ENCODE measurements at places on chromosomes 13 and 19.
A peak's percentile ranks its signal among the peaks of the same experiment; 100 is the strongest.

DNA sequence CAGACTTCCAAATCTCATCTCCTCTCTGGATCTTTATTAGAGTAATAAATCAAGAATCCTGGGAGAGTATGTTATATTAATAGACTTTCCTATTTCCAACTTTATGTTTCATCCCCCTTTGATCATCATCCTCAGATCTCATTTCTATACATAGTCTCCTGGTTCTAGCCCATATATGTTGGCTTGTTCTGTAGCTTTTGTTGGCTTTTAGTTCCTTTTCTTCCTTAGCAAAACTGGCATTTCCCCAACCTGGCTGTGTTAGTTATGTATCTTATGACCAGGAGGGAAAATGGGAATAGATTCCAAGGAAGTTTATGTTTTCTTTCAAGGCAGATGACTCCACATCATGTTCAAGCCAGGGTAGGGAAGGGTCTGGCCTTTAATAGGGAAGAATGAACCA lies 2464.5 kb downstream of the PCDH9 start:
- DNase-seq, result no peak
- H3K4me1 ChIP-seq, result no peaks in the 10 kb centered on the region
- H3K4me3 ChIP-seq, result no peak overlapping the region
- no peak overlapping the region for H3K27ac ChIP-seq
- no peaks in the 10 kb centered on the region for H3K27me3 ChIP-seq
- no peaks in the 10 kb centered on the region for H3K36me3 ChIP-seq

DNA sequence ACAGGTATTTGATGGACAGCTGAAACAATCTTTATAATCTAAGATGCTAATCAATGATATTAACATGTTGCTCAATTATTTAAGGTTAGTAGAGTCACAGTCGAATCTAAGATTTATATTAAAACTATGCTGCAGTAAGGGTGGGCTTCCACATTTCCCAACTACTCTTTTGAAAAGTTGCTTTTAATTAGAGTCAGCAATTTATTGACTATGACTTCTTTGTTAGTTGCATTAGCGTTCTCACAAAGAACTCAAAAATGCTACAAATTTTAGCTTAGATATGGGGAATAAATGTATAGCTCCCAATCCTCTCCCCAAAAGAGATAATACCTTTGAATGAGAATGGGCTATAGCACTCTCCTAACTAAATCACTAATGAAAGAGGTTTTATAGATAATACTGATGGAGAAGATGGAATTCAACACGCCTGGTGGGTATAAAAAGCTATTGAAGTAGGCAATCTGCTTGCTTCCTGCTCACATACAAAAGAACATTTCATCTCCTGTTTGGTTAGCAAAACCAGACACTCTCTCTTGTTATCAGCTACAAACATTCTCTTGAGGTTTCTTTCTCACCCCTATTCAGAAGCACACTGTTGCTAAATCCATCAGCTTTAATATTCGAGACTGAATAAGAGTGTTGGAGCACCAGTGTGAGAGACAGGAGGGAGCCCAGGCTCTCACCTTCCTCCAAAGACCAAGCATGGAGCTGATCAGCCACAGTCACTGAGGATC lies 2.4 kb upstream of the FLT1 start:
- no peak overlapping the region for H3K4me3 ChIP-seq
- H3K4me1 ChIP-seq, result no peaks in the 10 kb centered on the region
- peaks cover 73% of the 10 kb centered on the region for H3K27me3 ChIP-seq
- no peaks in the 10 kb centered on the region for H3K36me3 ChIP-seq
- no peak overlapping the region for H3K27ac ChIP-seq
- no peak for DNase-seq

GRCh38 chr19:51099047-51099382 lies 9.2 kb downstream of the CTU1 start:
- H3K27me3 ChIP-seq, result no peaks in the 10 kb centered on the region
- no peak for DNase-seq
- no peaks in the 10 kb centered on the region for H3K4me1 ChIP-seq

DNA sequence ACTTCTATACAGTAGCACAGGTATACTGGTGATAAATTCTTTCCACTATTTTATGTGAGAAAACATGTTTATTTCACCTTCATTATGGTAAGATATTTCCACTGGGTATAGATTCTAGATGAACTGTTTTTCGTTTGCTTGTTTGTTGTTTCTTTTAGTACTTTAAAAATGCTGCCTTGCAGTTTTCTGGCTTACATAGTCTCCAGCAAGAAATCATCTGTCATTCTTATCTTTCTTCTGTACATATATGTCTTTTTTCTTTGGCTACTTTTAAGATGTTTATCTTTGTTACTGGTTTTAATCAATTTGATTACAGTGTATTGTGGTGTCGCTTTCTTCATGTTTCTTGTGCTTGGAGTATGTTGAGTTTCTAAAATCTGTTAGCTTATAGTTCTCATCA lies 333.3 kb upstream of the HTR2A start:
- H3K36me3 ChIP-seq, result no peaks in the 10 kb centered on the region
- H3K27me3 ChIP-seq, result no peaks in the 10 kb centered on the region
- H3K27ac ChIP-seq, result no peak overlapping the region
- H3K4me1 ChIP-seq, result no peaks in the 10 kb centered on the region

DNA sequence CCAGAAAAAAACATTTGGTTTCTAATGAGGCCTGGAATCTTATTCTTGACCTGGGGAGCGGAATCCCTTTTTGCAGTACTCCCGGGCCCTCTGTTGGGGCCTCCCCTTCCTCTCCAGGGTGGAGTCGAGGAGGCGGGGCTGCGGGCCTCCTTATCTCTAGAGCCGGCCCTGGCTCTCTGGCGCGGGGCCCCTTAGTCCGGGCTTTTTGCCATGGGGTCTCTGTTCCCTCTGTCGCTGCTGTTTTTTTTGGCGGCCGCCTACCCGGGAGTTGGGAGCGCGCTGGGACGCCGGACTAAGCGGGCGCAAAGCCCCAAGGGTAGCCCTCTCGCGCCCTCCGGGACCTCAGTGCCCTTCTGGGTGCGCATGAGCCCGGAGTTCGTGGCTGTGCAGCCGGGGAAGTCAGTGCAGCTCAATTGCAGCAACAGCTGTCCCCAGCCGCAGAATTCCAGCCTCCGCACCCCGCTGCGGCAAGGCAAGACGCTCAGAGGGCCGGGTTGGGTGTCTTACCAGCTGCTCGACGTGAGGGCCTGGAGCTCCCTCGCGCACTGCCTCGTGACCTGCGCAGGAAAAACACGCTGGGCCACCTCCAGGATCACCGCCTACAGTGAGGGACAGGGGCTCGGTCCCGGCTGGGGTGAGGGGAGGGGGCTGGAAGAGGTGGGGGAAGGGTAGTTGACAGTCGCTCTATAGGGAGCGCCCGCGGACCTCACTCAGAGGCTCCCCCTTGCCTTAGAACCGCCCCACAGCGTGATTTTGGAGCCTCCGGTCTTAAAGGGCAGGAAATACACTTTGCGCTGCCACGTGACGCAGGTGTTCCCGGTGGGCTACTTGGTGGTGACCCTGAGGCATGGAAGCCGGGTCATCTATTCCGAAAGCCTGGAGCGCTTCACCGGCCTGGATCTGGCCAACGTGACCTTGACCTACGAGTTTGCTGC lies at the start of gene ICAM4:
TSS of gene ICAM4 (plus strand) at position 153 of the 935 bp plus-strand sequence. CDS start at position 211, 58 bp downstream.
- no peak within 1 kb of the TSS for H3K4me3 ChIP-seq
- no peak for DNase-seq
- peaks cover 9% of the 10 kb centered on the region for H3K36me3 ChIP-seq
- no peaks in the 10 kb centered on the region for H3K27me3 ChIP-seq
- H3K4me1 ChIP-seq, result peaks cover 36% of the 10 kb centered on the region

DNA sequence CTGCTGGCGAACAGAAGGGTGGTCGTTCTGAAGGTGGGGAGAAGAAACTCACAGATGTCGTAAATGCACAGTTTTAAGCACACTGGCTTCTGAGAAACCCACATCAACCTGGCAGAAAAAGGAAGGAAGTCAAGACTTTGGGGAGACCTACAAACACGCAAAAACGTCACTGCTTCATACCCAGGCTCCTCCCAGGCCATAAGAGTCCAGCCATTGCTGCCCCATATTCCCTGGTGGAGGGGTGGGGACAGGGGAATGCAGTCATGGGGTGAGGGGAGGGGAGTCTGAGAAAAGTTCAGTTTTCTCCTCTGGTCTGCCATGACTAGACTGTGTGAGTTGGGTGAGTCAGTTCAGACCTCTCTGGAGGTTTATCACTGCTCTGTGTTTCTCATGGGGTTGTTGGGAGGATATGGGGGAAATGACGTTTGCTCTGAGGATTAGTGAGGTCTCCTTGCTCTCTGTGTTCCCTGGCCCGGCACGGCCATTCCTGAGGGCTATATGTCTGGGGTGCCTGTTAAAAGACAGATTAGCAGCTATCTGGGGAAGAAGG lies 139.0 kb downstream of the FLT1 start:
- H3K36me3 ChIP-seq, result no peaks in the 10 kb centered on the region
- H3K27me3 ChIP-seq, result peaks cover 81% of the 10 kb centered on the region
- DNase-seq, result no peak
- H3K4me3 ChIP-seq, result no peak overlapping the region

DNA sequence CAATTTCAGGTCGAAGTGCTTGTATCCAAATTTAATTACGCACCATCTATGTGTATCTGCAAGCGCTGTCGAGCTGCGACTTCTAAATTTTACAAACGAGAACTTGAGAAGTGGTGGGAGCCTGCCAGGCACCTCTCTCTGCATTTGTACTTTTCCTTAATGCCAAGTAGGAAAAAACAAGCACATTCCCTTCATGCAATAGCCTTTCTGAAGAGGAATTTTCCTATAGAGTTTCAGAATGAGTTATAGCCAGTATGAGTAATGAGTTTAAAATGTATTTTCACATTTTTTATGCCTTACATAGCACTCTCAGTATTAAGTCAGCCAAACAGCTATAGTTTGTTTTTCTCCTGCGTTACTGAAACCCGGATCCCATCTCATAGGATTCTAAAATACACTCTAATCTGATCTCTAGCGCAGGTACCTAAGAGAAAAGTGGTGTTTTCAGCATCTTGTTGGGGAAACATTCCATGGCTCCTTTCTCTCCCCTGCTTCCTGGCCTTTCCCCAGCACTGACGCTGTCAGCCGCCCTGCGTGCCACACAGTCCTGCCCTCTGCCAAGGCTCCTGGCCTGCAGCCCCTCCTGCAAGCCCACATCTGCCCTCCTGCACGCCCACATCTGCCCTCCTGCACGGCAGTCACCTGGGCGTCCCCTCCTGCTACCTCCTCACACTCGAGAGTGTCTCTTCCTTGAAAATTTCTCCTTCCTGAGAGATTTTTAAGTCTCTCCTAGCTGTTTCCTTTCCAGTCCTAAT lies 526.9 kb downstream of the MYO16 start:
- peak overlapping the region; percentile 96 for H3K27ac ChIP-seq
- no peaks in the 10 kb centered on the region for H3K36me3 ChIP-seq
- no peaks in the 10 kb centered on the region for H3K27me3 ChIP-seq
- peak; percentile 48 for DNase-seq
- H3K4me1 ChIP-seq, result peaks cover 69% of the 10 kb centered on the region
- peak overlapping the region; percentile 48 for H3K4me3 ChIP-seq
